Thoracic aorta (tissue), 2 donors: ENCODE measurements at places on chromosomes 5 and 9. TPM values are rescaled to one million over a fixed set of nuclear protein-coding genes. Genes with fewer than 3 reads are reported as not detected.

The BARHL1 gene
- total RNA-seq, result not detected

DNA sequence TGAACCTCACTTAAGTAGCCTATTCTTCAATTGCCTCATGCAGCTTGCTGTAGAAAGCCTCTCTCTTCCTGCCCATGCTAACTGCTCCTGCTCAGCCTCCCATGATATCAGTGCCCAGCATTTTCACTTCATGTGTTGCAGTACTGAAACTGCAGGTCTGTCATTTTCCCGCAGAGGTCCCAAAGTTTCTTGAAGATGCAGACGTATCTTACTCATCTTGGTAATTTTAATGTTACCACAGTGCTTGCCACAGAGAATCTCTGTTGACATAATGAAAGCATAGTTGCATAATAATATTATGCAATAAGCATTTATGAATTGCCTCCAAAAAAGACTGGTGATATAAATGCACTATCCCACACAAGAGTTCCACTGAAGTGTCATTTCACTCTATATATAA, 561.1 kb upstream of the DAP start:
- H3K4me3 ChIP-seq, result no peak overlapping the region
- no peaks in the 10 kb centered on the region for H3K27me3 ChIP-seq
- no peak overlapping the region for H3K27ac ChIP-seq
- H3K4me1 ChIP-seq, result peaks cover 14% of the 10 kb centered on the region

DNA sequence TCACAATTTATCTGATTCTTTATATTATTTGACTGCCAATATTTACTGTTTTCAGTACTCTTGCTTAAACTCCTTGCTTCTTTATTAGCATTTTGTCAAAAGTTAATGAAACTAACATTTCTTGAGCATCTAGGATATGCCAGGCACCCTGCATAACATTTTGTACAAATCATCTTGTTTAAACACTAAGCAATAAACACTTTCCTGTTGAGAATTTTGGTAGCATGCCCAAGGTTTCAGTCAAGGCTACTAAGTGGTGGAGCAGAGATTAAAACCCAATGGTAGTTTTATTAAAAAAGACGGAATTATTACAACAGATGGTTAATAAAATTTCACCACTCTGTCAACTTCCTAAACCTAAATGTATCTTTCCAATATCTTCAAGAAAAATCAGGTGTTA, 43.2 kb downstream of the SKIC3 start:
- H3K27me3 ChIP-seq, result no peaks in the 10 kb centered on the region
- H3K27ac ChIP-seq, result no peak overlapping the region

GRCh38 chr5:116521173-116521872, 53.3 kb downstream of the SEMA6A start:
- no peak overlapping the region for H3K4me3 ChIP-seq
- no peaks in the 10 kb centered on the region for H3K36me3 ChIP-seq
- DNase-seq, result no peak
- no peak overlapping the region for H3K27ac ChIP-seq
- H3K4me1 ChIP-seq, result no peaks in the 10 kb centered on the region
